ENCODE measurements at places on chromosomes 3 and 15. TPM values are rescaled to one million over a fixed set of nuclear protein-coding genes. Genes with fewer than 3 reads are reported as not detected.

Gene GRM2
- 0.07 TPM for total RNA-seq

Gene HRG
- not detected for total RNA-seq

Gene FBXL2
- 17.4 TPM for total RNA-seq

Gene RTP4
- total RNA-seq = 0.59 TPM

Gene SPESP1
- 9.8 TPM for total RNA-seq

Gene CRABP1
- total RNA-seq = not detected

Gene SERINC4
- not detected for total RNA-seq

Gene GOLGA8J
- total RNA-seq = not detected

Gene RARRES1
- 8.0 TPM for total RNA-seq

Gene RAD51
- total RNA-seq = 1.4 TPM

Gene ROPN1
- total RNA-seq = not detected

All from smooth muscle cell of the pulmonary artery (primary cell).